ENCODE measurements at places on chromosomes 2 and 18. TPM values are rescaled to one million over a fixed set of nuclear protein-coding genes. Genes with fewer than 3 reads are reported as not detected.

DNA sequence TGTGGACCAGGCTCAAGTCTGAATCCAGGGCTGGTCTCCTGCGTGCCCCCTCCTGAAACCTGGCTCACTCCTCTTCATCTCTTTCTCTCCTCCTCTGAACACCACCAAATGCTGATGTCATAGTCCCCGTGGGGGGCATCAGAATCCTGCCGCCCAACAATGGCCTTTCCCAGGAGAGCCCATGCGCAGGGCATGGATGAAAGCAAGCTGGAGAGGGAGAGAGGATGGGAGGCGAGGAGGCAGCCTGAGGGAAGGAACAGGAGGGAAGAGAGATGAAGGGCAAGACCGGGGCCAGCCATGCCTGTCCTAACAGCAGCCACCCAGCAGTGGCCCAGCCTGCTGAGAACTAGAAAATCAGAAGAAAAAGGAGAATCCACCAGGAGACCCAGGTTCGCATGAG is 22.3 kb upstream of the LPIN1 start:
- no peak for DNase-seq

GRCh38 chr2:168466190-168466737 is 10.2 kb downstream of the CERS6 start:
- no peak for DNase-seq

DNA sequence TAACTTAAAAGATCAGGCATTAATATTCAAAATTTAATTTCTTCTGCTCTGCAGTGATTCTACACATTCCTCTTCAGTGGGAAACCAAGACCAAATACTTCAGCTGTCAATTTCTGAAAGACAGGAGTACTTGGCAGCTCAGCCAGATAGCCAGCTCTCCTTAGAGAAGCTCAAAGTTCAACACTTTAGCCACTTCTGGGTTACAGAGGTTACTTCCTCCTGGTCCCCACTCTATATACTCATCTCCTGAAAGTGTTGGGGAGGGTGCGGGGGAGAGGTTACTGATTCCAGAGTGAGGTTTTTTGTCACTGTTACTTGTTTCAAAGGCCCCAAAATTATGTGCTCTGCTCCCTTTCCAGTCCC is 4.1 kb downstream of the CYTIP start:
- no peak for DNase-seq

- DNase-seq = no peak
Measured at GRCh38 chr2:237319086-237319820, 94.7 kb downstream of the COL6A3 start.

- no peak for DNase-seq
Measured at GRCh38 chr2:241844831-241845578, 13.7 kb downstream of the PDCD1 start.

DNA sequence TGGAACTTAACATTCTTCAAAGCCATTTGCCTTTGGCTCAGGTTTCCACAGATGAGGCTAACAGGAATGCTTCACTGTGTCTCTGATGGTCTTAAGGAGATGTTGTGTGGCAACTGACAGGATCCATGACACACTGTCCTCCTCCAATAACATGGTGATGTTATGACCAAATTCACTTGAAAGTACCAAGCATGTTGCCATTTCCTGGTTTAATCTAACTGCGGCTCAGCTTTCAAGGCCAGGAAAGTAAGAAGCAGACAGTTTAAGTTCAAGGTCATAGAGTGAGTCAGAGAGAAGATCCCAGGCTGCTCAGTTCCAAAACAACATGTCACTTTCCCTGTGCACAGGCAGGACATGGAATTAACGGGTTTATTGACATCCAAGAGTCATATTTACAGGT is 513.6 kb downstream of the STK39 start:
- no peak for DNase-seq

GRCh38 chr2:80887841-80888378 is 583.4 kb upstream of the LRRTM1 start:
- DNase-seq = no peak

The POTEC gene
- total RNA-seq = not detected

Data from left lobe of liver (tissue), 2 donors.